Gastrocnemius medialis (tissue), 4 donors: ENCODE measurements at places on chromosomes 2 and 18.

DNA sequence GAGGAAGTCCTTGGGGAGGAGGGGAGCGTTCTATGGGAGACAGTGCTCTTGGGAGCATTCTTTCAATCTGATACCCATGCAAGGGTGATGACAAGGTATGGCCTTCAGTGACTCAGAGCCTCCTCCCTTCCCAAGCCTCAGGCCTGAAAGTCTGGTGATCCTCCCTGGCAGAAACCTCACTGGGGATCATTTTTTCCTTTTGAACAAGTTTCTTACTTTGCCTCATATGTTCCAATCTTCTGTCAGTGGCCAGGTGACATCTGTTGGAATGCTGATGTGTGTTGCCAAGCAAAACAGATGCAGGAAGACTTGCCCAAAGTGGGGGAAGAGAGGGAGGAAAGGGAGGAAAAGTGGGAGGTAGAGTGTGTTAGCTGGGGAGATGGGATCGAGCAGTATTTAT lies 224.8 kb downstream of the NEDD4L start:
- DNase-seq: peak; percentile 44

DNA sequence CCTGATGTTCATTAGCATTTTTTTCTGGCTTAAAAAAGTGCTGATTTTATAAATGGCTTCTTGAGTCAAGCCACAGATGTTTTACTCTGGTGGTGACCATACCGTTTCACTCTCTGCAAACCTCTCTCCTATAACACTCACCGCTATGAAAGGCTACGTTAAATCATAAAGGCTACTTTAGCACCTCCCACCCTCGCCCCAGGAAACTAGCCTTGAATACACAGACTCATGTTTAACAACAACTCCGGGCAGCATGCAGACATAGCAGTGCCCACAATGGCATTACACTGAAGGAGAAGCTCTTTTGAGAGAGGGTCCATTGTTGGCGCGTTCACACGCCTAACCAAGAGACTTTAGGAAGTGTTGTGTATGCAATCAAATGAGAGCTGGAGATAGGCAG lies 5.6 kb downstream of the MYT1L start:
- DNase-seq: no peak

DNA sequence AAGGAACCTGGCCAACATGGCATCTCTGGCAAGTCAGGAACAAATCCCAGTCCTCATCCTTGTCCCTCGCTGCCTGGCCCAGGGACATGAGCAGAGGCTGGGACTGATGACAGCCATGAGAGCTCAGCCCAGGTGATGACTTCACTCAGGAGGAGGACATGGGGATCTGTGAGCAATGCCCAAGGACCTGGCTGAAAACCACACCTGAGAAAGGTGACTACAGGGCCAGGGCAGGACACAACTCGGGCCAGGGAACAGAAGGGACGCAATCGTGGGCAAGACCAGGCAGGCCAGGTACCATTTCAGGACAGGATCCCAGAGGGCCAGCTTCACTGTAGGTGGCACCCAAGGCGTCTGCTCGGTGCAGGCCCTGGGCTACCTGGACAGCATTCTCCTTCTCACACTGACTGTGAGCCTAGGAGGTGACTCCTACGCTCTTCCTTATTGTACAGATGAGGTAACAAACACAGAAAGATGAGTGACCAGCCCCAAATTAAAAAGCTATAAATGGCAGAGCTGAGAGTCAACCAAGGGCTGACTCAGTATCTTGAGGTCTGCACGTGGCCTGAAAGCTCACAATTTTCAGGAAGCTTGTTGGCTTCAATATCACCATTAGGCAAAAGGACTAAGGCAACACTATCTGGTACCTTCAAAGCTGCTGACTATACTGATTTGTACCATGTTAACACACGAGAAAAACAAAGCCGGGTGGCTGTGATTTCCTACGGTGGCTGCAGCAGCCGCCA lies 141.1 kb downstream of the EIPR1 start:
- DNase-seq: no peak

DNA sequence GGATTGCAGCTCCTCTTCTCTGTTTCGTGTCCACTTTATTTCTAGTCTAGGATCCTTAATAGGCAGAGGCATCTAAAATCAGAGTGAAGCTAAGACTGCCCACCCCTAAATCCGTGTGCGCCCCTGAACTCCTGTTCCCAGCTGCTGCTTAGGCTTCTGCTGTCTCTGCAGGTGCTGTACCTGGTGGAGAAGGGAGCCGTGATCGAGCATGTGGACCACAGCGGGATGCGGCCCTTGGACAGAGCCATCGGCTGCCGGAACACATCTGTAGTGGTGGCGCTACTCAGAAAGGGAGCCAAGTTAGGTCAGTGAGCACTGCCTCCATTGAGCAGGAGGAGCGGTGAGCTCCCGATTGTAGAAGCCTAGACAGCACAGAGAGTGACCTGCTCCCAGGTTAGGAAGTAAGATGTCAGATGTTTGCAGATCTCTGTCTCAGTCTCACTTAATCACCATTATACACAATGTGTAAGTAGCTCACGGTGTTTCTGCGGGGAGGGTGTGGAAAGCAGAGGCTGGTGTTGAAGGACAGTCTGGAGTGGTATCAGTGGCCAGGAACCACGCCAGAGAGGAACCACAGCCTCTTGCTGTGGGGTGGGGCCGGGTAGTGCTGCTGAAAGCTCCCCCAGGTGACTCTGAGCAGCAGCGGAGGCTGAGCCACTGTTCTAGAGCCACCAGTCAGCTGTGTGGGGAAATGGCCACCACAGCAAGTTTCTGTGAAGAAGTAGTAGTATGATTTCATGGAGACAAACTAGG lies 62.3 kb downstream of the WDSUB1 start:
- no peak for DNase-seq

DNA sequence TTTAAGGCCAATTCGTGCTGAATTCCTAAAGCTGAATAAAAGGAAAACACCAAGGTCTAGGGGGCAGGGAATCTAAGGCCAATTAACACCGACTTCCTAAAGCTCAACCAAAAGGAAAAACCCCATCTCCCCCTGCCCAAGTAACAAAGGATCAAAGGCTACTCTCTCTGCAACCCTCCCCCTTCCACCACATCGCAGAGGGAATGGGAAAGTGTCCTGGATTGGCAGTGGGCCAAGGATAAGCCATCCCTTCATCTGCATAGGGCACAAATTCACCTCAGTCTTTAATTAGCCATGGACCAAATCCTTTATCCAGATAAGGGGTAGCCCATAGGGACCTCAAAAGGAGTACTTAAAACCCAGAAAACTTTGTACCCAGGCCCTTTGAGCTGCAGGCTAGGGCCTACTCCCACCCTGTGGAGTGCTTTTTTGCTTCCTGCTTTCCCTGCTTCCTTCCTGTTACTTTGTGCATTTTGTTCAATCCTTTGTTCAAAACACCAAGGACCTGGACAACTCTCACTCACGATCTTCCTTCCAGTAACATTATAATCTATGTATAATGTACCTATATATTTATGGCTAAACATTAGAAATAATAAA lies 2119.8 kb upstream of the CELF4 start:
- no peak for DNase-seq

DNA sequence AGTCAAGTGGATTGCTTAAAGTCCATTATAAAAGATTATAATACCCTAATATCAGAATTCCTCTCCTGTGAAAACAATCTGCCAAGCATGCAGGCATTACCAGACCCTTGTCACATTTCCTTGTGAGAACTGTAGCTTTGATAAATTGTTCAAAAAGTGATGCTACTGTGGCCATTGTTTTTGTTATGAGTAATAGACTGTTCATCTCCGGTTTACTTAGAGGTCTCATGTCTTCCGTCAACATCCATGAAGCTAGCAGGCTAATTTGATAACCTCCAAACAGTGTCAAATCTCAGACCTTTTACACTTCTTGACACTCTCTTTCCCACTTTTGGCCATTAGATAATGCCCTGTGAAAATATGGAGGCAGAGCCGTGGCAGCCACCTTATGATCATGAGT lies 342.7 kb downstream of the CPS1 start:
- no peak for DNase-seq

GRCh38 chr2:11907190-11907589 lies 160.8 kb downstream of the LPIN1 start:
- no peak for DNase-seq

DNA sequence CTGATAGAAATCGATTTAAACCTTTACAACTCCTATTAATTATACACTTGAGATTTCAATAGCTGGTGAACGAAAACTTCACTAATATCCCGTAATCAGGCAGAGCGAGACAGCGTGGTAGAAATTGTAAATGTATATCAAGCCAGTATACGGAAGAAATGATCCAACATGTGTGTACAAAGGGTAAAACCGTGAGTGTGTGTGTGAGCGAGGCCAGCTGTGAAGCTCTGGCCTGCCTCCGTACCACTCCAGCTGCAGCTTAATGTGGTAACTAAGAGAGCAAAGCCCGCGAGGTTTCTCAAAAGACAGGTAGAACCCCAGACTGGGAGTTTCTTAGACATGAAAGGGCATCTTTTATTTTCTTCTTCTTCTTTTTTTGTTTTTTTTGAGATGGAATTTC lies 52.3 kb upstream of the ZNF516 start:
- no peak for DNase-seq

GRCh38 chr18:26662996-26663395 lies 114.6 kb upstream of the KCTD1 start:
- no peak for DNase-seq

GRCh38 chr18:33744032-33744697 lies 166.1 kb downstream of the ASXL3 start:
- no peak for DNase-seq

DNA sequence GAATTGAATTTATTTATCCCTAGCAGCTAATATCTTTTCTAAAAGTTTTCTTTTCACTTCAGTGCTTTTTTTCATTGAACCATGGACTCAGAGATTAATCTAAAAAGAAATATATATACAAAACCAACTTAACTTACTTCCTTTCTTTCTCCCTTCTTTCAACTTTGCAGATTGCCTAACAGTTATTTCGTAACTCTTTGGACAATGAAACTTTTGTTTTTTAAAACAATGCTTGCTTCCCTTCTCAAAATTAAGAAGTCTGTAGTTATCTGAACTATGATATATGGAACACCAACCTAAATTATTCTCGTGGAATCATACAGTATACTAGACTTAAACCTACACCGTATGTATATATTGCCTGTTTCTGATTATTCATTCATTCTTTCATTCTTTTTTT lies 62.9 kb downstream of the MIB1 start:
- DNase-seq: no peak

DNA sequence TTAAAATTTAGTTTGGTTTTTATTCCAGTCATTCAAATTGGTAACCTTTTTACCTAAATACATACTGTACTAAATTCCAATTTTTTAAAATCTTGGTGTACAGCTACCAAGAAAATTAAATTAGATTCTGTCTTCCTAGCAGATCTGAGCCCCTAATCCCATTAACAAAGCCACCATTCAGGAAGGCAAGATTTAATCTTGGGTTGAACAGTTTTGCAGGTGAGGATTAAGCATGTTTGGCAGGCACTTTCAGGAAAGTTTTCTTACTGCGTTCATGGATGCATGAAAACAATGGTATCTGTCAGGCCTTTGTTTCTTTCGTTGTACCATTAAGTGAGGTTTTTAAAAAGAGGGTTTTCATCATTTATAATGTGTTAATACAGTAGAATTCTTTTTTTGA lies 32.8 kb downstream of the ITPRID2 start:
- no peak for DNase-seq

DNA sequence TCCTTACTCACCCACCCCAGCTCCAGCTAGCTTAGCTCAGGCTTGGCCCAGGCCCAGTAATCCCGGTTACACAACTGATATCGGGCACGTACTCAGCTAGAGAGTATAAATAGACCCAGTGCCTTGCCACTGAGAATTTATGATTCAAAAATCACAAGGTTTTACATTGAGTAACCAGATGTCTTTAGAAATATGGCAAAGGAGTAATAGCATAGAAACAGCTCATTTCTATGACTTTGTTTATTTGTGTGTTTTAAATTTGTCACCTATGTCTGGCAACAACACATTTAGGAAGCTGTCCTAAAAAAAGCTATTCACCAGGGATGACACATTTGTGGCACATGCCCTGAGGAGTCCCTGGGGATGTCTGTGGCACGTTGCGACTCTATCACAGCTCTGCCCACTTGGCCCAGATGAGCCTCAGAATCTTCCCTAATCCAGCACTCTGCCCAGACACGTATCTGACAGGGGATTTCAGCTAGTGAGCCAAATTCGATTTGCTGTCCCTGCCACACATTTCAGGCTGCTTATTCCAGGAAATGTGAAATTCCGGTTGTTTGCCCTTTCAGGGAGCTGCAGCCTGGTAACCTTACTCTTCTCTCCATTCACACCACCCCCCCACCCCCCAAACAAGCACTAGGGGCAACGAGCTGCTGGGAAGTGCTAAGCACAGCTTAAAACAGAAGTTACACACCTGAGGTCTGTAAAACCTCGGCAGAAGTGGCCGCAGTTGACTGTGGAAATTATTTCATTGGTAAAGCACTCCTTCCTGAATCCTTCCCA lies 85.4 kb upstream of the ZCCHC2 start:
- DNase-seq: peak; percentile 89

DNA sequence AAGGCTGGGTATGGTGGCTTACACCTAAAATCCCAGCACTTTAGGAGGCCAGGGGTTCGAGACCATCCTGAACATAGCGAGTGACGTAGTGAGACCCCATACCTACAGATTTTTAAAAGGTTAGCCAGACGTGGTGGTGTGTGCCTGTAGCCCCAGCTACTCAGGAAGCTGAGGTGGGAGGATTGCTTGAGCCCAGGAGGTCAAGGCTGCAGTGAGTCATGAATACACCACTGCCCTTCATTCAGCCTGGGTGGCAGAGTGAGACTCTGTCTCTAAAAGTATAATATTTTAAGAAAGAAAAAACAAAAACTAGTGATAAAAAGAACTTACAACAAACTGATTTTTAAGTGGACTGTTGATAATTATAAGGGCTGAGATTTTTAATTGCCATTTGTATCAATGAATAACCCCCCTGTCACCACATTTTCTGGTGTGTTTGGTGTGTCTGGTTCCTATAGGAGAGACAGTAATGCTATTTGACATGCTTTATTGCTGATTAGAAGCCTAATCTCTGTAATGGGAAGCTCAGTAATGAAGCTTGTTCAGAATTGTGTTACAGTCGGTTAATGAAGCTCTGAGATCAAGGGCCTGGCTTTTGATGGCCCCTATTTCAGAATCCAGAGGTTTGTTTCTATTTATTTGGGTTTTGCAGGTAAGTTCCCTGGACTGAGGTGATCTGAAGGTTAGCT lies 147.0 kb downstream of the NEDD4L start:
- no peak for DNase-seq

- DNase-seq: no peak
Observed at GRCh38 chr2:62631160-62632085, 74.1 kb upstream of the EHBP1 start.
